ENCODE measurements at places on chromosomes 16 and 17. TPM values are rescaled to one million over a fixed set of nuclear protein-coding genes. Genes with fewer than 3 reads are reported as not detected.

DNA sequence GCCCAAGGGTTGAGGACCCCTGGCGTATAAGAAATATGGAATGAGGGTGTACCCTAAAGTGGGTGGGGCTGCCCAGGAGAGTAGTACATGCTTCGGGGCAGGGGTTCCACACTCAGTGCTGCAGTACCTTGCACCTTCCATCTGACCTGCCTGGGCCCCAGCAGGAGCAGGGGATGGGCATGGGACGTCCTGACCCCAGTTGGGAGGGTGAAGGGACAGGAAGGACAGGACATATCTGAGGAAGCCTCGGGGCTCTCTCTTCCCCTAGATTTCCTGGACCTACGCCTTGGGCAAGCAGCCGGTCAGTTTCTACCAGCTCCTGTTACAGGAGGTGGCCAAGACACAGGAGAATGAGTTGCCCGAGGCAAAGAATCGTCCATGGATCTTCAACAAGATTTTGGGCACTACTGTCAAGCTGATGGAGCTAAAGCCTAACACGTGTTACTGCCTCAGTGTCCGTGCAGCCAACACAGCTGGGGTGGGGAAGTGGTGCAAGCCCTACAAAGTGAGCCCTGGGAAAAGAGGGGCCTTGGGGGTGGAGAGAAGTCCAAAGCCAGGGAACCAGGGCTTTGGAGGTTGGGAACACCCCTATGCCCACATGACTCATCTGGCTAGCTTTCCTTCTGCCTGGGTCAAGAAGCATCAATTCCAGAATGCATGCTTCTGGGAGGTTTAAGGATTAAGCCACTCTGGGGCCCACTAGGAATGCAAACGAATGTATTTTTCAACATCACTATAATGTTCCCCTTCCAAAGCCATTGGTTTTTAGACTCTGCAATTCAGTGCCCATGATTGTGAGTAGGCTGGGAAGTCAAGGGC lies 7.9 kb downstream of the FNDC8 start:
- DNase-seq = no peak

The HOXB13 gene
- 1.9 TPM for total RNA-seq

The CCDC102A gene
- 4.8 TPM for total RNA-seq

- no peak for DNase-seq
These were observed 81.4 kb downstream of the SLC39A11 start for GRCh38 chr17:73011016-73011486.

DNA sequence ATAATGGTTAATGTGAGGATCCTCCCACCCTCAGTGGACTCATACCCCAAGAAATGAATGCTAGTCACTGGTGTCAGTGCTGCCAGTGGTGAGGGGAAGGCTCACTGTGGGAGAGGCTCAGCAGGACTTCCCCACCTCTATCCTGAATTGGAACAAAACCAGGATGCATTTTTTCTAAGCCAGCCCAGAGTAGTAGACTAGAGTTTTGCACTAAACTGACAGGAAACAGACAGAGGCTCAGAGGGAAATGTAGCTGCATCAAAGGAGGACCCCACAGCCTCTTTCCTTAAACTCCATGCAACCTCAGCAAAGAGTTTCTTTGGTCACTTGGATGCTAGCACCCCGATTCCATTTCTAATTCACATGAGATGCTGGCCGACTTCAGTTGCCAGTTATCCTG lies 10.7 kb upstream of the SKAP1 start:
- DNase-seq = no peak

- DNase-seq = no peak
These were observed 37.6 kb upstream of the ACSF3 start for GRCh38 chr16:89055894-89056555.

GRCh38 chr17:43003542-43004172 lies 2.9 kb upstream of the IFI35 start:
- peak; percentile 48 for DNase-seq

- DNase-seq = no peak
These were observed 92.1 kb upstream of the HLF start for GRCh38 chr17:55172612-55173011.

GRCh38 chr16:21592191-21592590 lies 7.2 kb upstream of the METTL9 start:
- DNase-seq = no peak

- DNase-seq = no peak
These were observed 42.6 kb downstream of the KLHDC4 start for GRCh38 chr16:87723226-87723623.

- no peak for DNase-seq
These were observed 470.9 kb upstream of the SOX9 start for GRCh38 chr17:71649941-71650350.

GRCh38 chr16:53745753-53746266 lies 41.9 kb downstream of the FTO start:
- no peak for DNase-seq

DNA sequence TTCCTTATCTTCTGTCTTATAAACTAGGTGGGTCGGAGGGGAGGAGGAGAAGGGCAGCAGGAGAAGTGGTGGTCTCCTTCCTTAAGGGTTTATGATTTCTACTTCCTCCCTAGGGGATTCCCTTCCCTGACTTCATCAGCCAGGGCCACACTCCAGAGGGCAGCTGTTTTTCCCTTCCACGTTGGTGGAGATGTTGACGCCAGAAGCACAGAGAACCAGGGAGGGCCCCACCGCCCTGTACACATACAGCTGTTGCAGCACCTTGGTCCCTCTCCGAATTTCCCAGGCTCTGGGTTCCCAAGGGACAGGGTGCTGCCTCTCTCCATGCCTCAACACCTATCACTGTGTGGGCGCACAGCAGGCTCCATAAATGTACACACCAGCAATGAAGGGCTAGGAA lies 5.6 kb upstream of the SLC6A4 start:
- DNase-seq = no peak

DNA sequence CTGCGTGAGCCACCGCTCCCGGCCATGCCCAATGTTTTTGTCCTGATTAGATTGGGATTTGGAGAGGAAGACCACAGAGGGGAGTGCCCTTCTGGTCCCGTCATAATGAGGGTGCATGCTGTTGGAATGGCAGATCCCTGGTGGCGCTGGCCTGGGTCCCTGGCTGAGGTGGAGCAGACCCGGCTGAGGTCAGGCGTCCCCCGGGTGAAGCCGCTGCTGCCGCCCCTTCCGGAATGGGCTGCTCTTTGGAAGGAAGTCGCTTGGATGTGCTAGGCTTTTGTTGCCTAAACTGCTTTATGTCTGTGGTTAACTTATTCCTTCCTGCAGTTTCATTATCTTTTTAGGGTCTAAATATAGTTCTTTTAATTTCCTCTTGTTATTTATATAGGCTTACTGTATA lies 120.3 kb upstream of the CHMP6 start:
- no peak for DNase-seq

DNA sequence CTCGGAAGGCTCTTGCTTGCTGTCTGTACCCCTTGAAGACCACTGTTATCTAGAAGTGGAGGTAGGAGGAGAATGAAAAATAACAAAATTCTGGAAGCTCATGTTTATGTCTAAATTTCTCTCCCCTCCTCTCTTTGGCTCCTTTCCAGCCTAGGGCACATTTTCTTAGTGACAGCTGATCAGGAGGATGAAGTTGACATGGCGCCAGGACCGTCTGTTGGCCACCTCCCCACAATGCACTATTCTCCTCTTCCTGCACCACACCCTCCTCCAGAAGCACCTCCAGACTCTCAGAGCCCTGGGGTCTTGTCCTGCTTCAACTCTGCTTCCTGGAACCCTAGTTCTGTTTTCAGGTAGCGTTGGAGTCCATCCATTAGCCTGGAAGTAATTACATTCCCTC lies 25.5 kb upstream of the SSTR2 start:
- no peak for DNase-seq

DNA sequence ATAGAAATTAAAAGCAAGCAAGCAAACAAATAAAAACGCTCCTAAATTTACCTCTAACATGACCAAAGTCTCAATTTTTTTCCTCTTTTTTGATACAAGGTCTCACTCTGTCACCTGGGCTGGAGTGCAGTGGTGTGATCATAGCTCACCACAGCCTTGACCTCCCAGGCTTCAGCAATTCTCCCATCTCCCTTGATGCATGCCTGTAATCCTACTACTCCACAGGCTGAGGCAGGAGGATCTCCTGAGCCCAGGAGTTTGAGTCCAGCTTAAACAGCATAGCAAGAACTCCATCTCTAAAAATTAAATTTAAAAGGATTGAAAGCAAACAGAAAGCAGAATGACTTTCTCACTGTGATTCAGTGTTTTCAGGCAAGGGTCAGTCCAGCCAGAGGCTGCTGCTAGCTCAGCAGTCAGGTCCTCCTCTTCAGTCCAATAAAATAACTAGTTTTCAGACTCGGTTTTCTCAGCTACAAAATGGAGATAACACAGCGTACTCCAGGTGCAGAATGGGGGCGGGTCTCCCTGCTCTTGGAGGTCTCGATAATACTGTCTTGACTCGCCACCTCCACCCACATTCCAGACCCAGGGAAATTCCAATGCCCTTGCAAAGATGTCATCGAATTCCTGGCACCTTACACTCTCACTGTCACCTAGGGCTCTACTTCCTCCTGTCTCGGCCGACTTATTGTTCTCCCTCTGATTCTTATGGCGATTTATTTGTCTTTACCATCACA lies 20.7 kb upstream of the MRTFB start:
- peak; percentile 18 for DNase-seq

The GRAP gene
- total RNA-seq = not detected

The ALDH3A1 gene
- 403 TPM for total RNA-seq

DNA sequence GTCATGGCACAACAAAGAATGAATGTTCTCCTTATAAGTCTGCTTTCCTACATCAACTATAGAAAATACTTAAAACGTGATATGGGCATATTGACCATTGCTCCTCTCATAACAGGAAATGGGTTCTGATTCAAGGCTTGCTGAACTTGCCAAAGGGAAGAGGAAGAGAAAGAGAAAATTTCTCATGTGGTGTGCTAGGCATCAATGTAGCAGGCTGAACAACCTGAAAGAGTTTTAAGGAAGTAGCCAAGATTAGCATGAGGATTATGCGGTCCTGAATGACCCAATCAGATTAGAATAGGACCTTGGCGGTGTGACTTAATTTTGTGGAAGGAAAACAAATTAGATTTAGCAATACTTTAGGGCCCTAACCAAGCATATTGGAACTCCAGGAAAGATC lies 617.7 kb upstream of the CDH11 start:
- no peak for DNase-seq

- DNase-seq = no peak
These were observed 537 bp upstream of the GJC1 start for GRCh38 chr17:44830359-44831288.

GRCh38 chr16:65521633-65522328 lies 399.9 kb upstream of the CDH11 start:
- no peak for DNase-seq

The CEP295NL gene
- 0.35 TPM for total RNA-seq

DNA sequence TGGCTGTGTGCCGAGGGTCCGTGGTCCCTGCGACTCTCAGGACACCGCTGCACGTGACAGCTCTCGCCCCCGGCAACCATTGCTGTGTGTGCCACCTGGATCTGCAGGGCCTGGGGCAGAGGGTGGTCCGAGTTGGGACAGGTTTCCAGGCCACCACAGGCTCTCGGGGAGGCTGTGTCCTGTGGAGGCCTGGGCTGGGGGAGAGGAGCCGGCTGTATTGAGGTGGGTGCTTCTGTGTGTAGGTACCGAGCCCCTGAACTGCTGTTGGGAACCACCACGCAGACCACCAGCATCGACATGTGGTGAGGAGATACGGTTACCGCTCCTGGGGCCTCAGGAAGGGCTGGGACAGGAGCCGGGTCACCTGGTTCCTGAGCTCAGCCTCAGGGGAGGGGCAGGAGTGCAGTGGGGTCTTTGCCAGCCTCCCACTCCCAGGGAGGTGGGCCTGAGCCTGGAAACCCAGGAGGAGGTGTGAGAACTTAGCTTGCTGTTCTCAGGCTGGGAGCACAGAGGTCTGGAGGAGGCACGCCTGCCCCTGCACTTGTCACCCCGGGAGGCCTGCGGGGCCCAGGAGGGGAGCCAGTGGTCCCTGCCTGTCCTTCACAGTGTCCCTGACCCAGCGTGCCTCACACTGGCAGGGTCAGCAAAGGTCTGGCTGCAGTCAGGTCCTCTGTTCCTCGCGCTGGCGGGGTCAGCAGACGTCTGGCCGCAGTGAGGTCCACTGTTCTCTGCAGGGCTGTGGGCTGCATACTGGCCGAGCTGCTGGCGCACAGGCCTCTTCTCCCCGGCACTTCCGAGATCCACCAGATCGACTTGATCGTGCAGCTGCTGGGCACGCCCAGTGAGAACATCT lies 7.3 kb downstream of the SPATA2L start:
- no peak for DNase-seq

Data from NCI-H460 (cell line).